Epithelial cell of alveolus of lung (primary cell): ENCODE measurements at places on chromosomes 3 and 15. TPM values are rescaled to one million over a fixed set of nuclear protein-coding genes. Genes with fewer than 3 reads are reported as not detected.

SNRPN gene
- total RNA-seq, result 111 and 150 TPM in 2 replicates

CSPG4 gene
- total RNA-seq, result 17.1 and 33.9 TPM in 2 replicates

KLHDC8B gene
- total RNA-seq, result 15.4 and 42.7 TPM in 2 replicates

CD276 gene
- 121 and 169 TPM in 2 replicates for total RNA-seq

RPL35A gene
- total RNA-seq, result 741 and 927 TPM in 2 replicates

ARHGAP31 gene
- 3.0 and 15.0 TPM in 2 replicates for total RNA-seq

SNX22 gene
- total RNA-seq, result 0.40 TPM in 1 of 2 replicates, not detected in the other

NRROS gene
- 0.52 TPM in 1 of 2 replicates, not detected in the other for total RNA-seq
